ENCODE measurements at places on chromosomes 11 and 22. TPM values are rescaled to one million over a fixed set of nuclear protein-coding genes. Genes with fewer than 3 reads are reported as not detected.
A peak's percentile ranks its signal among the peaks of the same experiment; 100 is the strongest.

DNA sequence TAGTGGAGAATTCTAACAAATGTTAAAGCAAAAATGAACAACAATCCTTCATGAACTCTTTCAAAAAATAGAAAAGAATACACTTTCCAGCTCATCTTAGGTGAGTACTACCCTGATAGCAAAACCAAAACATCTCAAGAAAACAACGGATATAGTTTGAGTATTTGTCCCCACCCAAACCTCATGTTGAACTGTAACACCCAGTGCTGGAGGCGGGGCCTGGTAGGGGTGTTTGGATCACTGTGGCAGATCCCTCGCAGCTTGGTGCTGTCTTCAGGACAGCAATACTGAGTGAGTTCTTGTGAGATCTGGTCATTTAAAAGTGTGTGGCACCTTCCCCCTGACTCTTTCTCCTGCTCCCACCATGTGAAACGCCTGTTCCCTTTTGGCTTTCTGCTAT is 27.0 kb downstream of the NCAPD3 start:
- no peaks in the 10 kb centered on the region for H3K4me1 ChIP-seq
- peaks cover 24% of the 10 kb centered on the region for H3K36me3 ChIP-seq
- H3K27me3 ChIP-seq: no peaks in the 10 kb centered on the region
- DNase-seq: no peak
- H3K27ac ChIP-seq: no peak overlapping the region
- H3K4me3 ChIP-seq: no peak overlapping the region

DNA sequence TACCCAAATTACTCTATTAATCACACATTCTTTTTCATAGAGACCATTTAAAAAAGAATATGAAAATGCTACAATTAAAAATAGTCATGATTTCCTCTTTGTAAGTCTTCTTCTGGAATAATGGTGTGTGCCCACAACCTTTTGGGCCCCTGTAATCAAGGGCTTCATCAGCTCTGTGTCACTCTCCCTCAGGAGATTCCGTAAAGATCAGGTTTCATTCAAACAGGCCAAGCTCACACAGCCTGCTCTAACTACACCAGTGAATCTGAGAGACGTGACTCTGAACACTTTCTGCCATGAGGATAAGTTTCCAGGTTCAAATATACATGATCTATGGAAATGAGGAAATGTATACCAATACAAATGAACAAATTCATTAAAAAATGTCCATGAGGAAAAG is 9.5 kb downstream of the DRICH1 start:
- H3K27ac ChIP-seq: no peak overlapping the region
- no peak overlapping the region for H3K4me3 ChIP-seq
- H3K36me3 ChIP-seq: no peaks in the 10 kb centered on the region
- H3K27me3 ChIP-seq: no peaks in the 10 kb centered on the region

DNA sequence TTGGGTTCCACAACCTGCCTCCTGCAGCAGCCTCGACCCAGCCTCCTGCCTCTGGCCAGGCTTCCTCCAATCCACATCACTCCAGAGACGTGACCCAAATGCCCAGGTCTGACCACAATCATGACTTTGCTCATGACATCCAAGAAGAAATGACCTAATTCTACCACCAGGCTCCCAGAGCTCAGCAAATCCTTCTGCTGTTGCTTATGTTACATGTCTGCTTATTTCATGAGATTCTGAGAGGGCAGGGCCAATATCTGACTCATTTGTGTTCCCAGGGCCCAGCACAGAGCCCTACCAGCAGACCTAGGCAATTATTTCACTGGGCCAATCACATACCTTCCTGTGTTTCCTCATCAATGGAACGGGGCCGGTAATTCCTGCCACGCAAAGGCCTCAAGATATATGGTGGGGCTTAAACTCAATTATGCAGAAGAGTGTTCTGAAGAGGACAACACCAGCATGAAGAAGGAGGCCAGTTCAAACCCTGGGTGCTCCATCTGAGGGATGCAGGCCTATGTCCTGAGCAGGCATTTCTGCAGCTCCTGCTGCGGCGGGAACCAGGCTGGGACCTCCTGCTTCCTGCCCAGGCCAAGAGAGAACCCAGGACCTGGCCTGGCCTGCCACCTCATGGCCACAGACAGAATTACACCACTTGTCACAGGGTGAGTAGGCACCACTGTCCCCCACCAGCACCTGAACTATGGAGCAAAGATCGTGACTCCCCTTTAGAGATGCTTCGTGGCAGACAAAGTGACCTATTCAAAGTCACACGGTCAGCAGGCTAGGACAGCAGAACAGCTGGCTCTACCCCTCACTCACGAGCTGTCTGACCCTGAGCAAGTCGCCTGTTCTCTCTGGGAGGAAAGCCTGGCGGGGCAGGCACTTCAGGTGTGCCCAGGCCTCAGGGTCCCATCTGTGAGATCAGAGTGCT is 5.9 kb downstream of the CENPM start:
- H3K36me3 ChIP-seq: no peaks in the 10 kb centered on the region
- DNase-seq: peak; percentile 71
- H3K27me3 ChIP-seq: no peaks in the 10 kb centered on the region
- peak overlapping the region; percentile 95 for H3K27ac ChIP-seq
- H3K4me1 ChIP-seq: peaks cover 37% of the 10 kb centered on the region
- H3K4me3 ChIP-seq: peak overlapping the region; percentile 39

DNA sequence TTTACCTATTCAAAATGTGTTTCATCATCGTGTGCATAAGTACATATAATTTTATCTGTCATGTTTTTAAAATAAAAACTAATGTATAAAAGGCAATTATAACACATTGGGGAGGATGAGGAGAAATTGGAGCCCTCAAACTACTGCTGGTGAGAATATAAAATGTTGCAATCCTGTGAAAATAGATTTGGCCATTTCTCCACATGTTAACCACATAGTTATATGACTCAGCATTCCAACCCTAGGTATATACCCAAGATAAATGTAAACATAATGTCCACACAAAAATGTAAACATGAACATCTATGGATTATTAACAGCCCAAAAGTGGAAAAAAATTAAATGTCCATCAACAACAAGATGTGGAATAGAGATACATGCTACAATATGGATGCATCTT is 928.0 kb upstream of the FAT3 start:
- H3K4me3 ChIP-seq: no peak overlapping the region
- H3K36me3 ChIP-seq: no peaks in the 10 kb centered on the region
- no peak overlapping the region for H3K27ac ChIP-seq
- no peaks in the 10 kb centered on the region for H3K4me1 ChIP-seq

- no peaks in the 10 kb centered on the region for H3K27me3 ChIP-seq
- H3K36me3 ChIP-seq: no peaks in the 10 kb centered on the region
- no peaks in the 10 kb centered on the region for H3K4me1 ChIP-seq
- H3K4me3 ChIP-seq: no peak overlapping the region
Observed at GRCh38 chr11:27310707-27311106, 52.3 kb downstream of the CCDC34 start.

DNA sequence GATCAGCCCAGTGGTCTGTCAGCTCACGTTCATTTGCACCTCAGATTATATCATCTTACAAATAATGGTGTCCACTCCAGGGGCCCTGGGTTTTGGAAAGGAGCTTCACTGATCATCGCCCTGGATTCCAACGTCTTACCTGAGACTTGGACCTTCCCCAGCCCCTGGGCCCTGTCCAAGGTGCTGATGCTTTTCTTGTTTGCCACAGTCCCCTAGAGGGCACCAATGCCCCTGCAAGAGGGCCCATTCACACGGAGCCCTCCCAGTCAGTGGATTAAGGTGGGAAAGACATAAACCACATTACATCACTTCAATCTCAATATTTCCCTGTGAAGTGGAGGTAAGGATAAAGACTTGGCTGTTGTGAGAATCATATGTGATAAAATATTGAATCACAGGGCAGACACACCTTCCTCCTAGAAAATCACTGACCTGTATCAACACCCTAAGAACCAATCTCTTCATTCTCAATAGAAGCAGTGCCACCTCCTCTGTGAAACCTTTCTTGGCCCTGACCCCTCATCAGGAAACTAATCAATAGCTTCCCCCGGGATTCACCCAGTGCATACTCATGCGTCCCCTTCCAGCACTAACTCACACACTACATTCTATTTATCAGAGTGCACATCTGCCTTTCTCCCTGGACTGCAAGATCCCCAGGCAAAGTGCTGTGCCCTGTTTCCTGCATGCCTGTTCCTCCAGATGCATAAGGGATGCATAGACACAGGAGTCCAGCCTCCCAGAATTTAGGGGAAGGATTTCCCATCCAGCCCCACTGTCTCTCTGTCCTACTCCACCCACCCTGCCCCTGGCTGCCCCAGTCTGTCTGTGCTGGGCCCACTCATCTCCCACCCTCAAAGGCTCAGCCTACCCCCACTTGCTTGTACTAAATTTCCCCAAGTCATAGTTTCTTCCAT is 167.0 kb downstream of the BUD13 start:
- H3K27ac ChIP-seq: no peak overlapping the region
- no peak for DNase-seq
- H3K4me3 ChIP-seq: no peak overlapping the region
- H3K27me3 ChIP-seq: no peaks in the 10 kb centered on the region
- H3K36me3 ChIP-seq: no peaks in the 10 kb centered on the region

DNA sequence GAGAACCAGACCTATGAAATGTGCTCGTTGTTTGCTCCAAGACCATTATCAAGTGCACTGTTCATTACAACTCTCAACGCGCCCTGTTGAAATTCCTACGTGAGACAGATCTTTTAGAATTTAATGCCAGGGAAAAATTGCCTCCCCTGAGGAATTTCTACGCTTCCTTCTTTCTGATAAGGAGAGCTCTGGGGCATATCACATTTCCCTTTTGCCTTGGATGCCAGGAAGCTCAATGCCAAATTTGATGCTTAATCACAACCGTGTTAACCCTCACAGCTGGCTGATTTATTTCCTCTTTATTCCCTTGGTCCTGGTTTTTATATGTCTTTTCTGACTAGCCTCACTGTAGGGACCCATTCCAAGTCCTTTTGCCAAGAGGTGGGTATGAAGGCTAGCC is 109.4 kb downstream of the MICAL2 start:
- peaks cover 52% of the 10 kb centered on the region for H3K4me1 ChIP-seq
- H3K27me3 ChIP-seq: no peaks in the 10 kb centered on the region
- peaks cover 3% of the 10 kb centered on the region for H3K36me3 ChIP-seq
- no peak overlapping the region for H3K4me3 ChIP-seq

GRCh38 chr11:101369835-101370234 is 214.0 kb downstream of the TRPC6 start:
- no peaks in the 10 kb centered on the region for H3K27me3 ChIP-seq
- no peaks in the 10 kb centered on the region for H3K36me3 ChIP-seq
- H3K27ac ChIP-seq: no peak overlapping the region
- H3K4me1 ChIP-seq: no peaks in the 10 kb centered on the region
- H3K4me3 ChIP-seq: no peak overlapping the region

- H3K27me3 ChIP-seq: no peaks in the 10 kb centered on the region
- no peaks in the 10 kb centered on the region for H3K36me3 ChIP-seq
- DNase-seq: no peak
- H3K4me3 ChIP-seq: no peak overlapping the region
- no peak overlapping the region for H3K27ac ChIP-seq
Observed at GRCh38 chr11:69123593-69124545, 31.9 kb upstream of the SMIM38 start.

- H3K36me3 ChIP-seq: no peaks in the 10 kb centered on the region
- no peaks in the 10 kb centered on the region for H3K4me1 ChIP-seq
- no peak overlapping the region for H3K4me3 ChIP-seq
- no peak overlapping the region for H3K27ac ChIP-seq
- no peaks in the 10 kb centered on the region for H3K27me3 ChIP-seq
- DNase-seq: no peak
Observed at GRCh38 chr11:95239871-95240649, 9.1 kb upstream of the SESN3 start.

GRCh38 chr11:22465620-22466019 is 127.4 kb downstream of the SLC17A6 start:
- H3K4me3 ChIP-seq: no peak overlapping the region
- H3K27me3 ChIP-seq: no peaks in the 10 kb centered on the region
- H3K4me1 ChIP-seq: no peaks in the 10 kb centered on the region
- DNase-seq: no peak
- H3K27ac ChIP-seq: no peak overlapping the region

- H3K4me3 ChIP-seq: no peak overlapping the region
- no peak overlapping the region for H3K27ac ChIP-seq
- peaks cover under 1% of the 10 kb centered on the region for H3K4me1 ChIP-seq
- H3K27me3 ChIP-seq: no peaks in the 10 kb centered on the region
Observed at GRCh38 chr11:44627911-44628729, 62.7 kb downstream of the CD82 start.

GRCh38 chr11:95566211-95566610 is 223.4 kb downstream of the FAM76B start:
- no peaks in the 10 kb centered on the region for H3K36me3 ChIP-seq
- no peaks in the 10 kb centered on the region for H3K27me3 ChIP-seq
- no peak overlapping the region for H3K4me3 ChIP-seq

DNA sequence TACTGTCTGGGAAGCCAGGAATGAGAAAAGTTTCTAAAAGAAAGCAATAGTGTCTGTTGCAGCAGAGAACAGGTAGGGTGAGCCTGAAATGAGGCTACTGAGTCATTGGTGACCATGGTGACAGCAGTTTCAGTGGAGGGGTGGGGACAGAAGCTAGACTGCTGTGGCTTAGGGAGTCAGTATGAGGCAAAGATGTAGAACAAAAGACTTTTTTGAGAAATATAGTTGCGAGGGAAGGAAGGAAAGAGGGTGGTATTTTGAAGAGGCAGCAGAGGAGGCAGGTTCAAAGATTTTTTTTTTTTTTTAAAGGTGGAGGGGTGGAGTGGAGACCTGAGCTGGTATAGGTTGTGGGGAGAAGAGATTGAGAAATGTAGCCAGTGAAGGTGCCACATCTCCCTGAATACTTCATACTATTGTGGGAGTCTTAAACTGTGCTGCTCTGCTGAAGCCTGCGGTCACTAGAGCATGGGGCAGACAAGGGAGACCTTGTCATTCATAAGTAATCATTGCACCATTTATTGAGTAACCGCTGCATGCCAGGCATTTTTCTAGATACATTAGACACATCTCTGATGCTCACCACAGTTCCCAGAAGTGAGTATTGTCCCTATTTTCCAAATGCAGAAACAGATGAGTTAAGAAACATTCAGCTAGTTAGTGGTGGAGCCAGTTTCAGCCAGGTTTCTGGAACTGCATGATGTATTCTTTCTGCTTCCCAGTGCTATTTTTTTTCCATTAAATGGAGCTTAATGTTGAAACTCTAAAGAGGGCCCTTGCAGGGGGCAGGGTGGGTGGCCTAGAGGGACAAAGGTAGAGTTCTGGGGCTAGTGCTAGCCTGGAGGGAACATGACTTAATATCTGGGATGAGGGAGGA is 49.9 kb downstream of the STIM1 start:
- peaks cover 77% of the 10 kb centered on the region for H3K4me1 ChIP-seq
- H3K27me3 ChIP-seq: no peaks in the 10 kb centered on the region

MMP11 gene
- 0.90 TPM for total RNA-seq

ZNF280B gene
- total RNA-seq: 3.2 TPM

MFNG gene
- 171 TPM for total RNA-seq

MS4A6E gene
- total RNA-seq: not detected

SHANK3 gene
- total RNA-seq: 0.07 TPM

CENATAC gene
- 29.1 TPM for total RNA-seq

OR52K2 gene
- total RNA-seq: not detected

All from CD8-positive, alpha-beta memory T cell (primary cell).